Occipital lobe (tissue), 3 donors: ENCODE measurements at places on chromosomes 2 and 18. TPM values are rescaled to one million over a fixed set of nuclear protein-coding genes. Genes with fewer than 3 reads are reported as not detected.

Gene DTNB
- total RNA-seq, result 21.7 TPM

Gene CYBRD1
- total RNA-seq, result 12.3 TPM

Gene KCNE4
- total RNA-seq, result 3.7 TPM

DNA sequence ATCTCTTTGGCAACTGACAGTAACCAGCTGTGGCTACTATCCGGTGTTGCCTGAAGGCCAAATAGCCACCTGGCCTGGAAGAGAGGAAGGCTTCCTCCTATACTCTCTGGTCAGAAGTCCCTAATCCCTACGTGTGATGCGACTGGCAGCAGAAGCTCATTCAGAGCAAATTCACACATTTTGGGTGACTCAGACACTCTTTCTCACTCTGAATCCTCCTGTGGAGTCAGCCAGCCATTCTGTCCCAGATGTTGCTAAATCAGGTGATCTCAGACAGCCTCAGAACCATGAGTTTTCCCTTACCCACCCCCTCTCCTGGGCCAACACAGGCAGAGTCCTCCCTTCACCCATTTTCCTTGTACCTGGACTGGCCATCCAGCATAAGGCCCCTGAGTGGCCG lies 34.7 kb downstream of the CFAP53 start:
- peak; percentile 9 for DNase-seq

GRCh38 chr18:4134700-4135099 lies 320.4 kb downstream of the DLGAP1 start:
- DNase-seq, result no peak

DNA sequence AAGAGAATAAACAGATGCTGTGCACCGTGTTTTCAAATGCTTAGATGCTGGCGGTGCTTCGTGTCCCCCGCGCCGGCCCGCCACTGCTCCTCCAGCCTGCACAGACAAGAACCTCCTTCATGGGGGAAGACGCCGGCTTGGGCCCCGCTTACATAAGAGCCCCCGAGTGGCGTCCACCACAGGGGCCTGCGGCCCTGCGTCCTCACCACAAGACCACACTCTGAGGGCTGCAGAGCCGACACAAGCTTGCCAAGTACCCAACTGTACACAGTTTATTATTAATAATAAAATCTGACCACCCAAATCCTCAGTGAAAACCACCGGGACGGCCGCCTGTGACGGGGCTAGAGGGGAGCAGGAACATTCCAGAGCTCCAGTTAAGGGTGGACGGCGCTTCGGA lies 232.2 kb downstream of the HDAC4 start:
- no peak for DNase-seq

DNA sequence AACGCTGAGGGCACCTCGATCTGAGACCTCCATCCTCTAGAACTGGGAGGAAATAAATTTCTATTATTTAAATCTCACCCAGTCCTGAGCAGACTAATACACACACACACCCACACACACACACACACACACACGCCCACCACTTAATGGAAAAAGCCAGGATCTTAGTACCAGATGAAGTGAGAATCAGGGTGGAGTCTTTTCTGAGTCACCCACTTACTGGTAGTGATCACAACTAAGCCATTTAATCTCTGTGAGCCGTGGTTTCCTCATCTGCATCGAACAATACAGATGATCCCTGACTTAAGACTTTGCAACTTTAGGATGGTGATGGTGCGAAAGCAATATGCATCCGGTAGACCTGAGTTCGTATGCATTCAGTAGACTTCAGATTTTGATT lies 18.6 kb downstream of the THNSL2 start:
- no peak for DNase-seq

- no peak for DNase-seq
Observed at GRCh38 chr2:63866009-63866709, 24.5 kb downstream of the UGP2 start.

GRCh38 chr2:105329197-105329554 lies 359 bp downstream of the TGFBRAP1 start:
- no peak for DNase-seq

- no peak for DNase-seq
Observed at GRCh38 chr18:67385455-67385854, 131.1 kb downstream of the DSEL start.
